ENCODE measurements at places on chromosomes 3 and 15.

GRCh38 chr3:128271536-128272332, 118.5 kb downstream of the EEFSEC start:
- no peak for DNase-seq

DNA sequence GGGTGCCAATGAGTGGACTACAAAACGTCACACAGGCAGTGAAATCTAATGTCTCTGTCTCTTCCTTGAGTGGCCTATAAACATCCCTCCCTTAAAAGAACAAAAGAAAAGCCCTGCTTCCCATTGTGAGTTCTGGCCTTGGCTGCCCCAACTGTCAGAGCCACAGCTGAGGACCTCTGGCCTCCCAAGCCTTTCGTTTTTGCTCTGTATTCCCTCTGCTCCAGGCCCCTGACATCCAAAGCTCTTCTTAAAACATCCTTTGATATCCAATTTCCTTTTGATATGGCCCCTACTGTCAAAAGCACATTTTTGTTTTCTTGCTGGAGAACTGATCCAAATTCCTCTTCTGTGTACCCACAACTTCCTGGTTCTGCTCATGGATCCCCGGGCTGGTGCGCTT, 126.8 kb downstream of the RORA start:
- DNase-seq = no peak

- no peak for DNase-seq
Observed at GRCh38 chr15:72845981-72846383, 62.4 kb upstream of the ADPGK start.

GRCh38 chr3:134059671-134060560, 30.2 kb upstream of the SLCO2A1 start:
- no peak for DNase-seq

DNA sequence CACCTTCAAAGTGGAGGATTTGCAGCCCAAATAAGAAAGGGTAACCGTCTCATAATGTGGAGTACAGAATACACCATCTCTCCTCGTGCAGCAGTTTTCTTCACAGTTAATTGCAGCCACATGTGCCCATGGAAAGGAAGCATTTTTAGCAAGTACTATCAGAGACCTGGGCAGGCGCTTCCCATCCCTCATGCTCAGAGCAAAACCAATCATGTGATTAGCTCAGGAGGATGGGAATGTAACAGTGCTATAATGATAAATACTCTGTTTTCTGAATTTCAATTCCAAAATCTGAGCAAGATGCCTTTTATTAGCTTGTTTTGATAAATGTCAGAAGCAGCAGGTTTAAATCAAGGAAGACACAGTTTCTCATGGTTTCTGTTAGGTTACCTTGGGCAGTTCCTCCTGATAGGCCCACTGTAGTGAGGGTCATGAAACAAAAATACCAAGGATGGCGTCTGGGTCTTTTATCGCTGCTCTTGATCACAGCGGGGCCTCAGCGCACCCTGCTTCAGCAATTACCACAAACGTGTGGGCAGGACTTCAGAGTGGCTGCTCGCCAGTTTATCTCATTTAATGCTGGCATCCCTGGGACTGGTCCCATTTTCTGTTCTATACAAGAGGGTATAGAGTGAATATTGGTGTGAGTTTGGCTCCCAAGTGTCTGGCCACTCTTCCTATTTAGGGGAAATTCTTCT, 92.6 kb upstream of the VGLL4 start:
- DNase-seq = no peak

GRCh38 chr3:45968706-45969105, 25.4 kb downstream of the CXCR6 start:
- no peak for DNase-seq

DNA sequence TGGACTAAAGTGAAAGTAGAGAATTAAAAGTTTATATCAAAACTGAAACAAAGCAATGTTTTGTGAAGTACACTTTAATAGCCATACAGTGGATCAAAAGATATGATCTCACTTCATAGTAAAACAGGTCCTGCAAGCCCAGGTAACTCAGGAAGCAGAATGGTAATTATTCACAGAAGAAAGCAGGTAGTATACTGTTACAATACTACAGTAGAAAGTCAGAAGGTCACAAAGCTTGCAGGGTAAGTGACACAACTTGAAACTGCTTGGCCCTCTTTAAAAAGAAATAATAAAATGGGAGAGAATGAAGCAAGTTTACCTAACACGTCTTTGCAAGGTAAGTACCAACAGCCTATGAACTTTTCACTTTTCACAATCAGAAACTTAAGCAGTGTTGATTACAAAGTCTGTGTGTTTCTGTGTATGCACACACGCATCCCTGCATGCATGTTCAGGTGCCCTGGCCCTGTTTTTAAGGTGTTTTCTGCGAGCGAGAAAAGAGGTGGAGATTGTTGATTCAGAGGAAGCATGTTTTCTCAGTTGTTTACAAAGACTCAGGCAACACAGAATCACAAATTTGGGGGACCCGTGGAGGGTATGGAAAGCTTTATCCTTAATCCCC, at the start of gene NAALADL2:
Gene NAALADL2 (plus strand): TSS at position 221 of the 622 bp plus-strand sequence.
- DNase-seq = no peak

- DNase-seq = no peak
Observed at GRCh38 chr3:172915911-172916514, 165.5 kb downstream of the ECT2 start.

- no peak for DNase-seq
Observed at GRCh38 chr3:131028844-131029243, 2.2 kb downstream of the NEK11 start.

GRCh38 chr15:97995881-97996603, 35.5 kb downstream of the ARRDC4 start:
- DNase-seq = peak; percentile 25

GRCh38 chr3:152176241-152176640, 92.5 kb upstream of the MBNL1 start:
- DNase-seq = no peak

- no peak for DNase-seq
Observed at GRCh38 chr3:192889679-192890078, 28.0 kb downstream of the MB21D2 start.

Data from pons (tissue), 1 donor.